ENCODE measurements at places on chromosomes 3 and 15. TPM values are rescaled to one million over a fixed set of nuclear protein-coding genes. Genes with fewer than 3 reads are reported as not detected.

ZNF80 gene
- 2.5 TPM for total RNA-seq

SLC9C1 gene
- total RNA-seq: not detected

ANKRD34C gene
- not detected for total RNA-seq

PRTG gene
- not detected for total RNA-seq

ROPN1 gene
- total RNA-seq: not detected

- DNase-seq: no peak
These were observed 25.0 kb upstream of the RFTN1 start for GRCh38 chr3:16538507-16538906.

DNA sequence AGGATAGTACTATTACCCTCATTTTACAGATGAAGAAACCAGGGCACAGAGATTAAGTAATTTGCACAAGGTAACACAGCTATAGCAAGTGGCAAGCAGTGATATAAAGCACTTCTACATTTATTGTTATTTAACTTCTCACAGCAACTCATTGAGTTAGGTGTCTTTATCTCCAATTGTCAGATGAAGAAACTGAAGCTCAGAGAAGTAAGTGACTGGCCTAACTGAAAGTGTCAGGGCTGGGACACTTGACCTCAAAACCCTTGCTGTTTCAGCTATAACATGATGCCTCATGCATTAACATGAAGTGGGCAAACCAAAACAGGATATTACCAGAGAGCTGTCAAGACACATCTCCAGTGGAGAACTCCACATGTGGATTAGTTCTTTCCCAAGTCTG is 65.8 kb upstream of the LEKR1 start:
- no peak for DNase-seq

DNA sequence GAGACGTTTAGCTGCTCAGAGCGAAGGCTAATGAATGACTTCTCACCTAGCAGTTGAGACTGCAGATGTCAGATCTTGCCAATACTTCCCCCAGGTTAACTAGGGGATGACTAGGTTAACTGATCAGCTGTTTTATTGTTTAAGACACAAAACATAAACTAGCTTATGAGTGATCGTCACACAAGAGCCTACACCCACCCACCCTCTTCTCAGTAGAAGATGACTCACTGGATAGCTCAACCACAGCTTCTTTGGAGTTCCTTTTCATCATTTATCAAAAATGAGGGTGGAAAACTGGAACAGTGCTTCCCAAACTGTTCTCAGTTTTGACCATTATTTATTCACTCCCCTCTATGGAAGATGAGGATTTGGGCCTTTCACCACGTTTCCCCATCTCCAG is 25.2 kb downstream of the GASK1A start:
- no peak for DNase-seq

DNA sequence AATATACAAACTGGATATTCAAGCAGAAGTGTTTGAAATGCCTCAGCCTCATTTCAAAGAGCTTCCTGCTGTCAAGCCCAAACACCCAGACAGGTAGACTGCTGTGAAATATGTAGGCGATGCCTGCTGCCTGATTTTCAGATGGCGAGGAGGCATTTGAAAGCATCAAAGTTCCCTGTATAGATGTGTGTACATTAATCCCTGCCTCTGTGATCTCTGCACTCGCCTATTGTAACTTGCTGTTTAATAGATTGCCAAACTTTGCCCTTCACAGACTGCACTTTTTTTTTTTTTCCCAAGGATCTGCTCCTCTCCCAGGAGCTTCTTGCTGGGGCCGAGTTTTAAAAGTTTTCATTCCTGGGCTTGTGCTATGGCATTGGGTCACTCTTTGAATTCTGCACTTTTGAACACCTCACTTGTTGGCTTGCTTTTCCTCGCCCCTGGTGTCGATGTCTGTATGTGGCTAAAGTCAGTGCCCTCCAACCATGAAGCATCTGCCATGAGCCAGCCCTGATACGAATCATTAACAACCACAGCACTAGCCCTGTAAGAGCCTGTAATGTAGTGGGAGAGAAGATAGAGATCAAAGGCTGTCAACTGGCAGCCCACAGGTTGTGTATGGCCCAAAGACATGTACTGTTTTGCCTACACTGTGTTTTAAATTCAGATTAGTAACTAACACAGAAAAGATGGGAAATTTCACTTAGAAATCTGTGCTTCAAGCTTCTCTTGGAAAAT is 287.6 kb upstream of the ICE2 start:
- no peak for DNase-seq

DNA sequence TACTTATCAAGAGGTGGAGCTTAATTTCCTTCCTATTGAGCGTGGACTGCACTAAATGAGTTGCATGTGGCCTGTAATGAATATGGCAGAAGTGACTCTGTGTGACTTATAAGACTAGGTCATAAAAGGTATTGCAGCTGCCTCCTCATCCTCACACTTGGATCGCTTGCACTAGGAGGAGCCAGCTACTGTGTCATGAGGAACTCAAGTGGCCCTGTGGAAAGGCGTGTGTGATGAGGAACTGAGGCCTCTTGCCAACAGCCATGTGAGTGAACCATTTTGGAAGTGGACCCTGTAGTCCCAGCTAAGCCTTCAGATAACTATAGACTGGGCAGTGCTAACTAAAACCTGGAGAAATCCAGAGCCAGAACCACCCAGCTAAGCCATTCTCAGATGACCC is 7.1 kb upstream of the SLC30A4 start:
- DNase-seq: no peak

- DNase-seq: no peak
These were observed 128.0 kb upstream of the ADAMTS9 start for GRCh38 chr3:64815789-64816188.

DNA sequence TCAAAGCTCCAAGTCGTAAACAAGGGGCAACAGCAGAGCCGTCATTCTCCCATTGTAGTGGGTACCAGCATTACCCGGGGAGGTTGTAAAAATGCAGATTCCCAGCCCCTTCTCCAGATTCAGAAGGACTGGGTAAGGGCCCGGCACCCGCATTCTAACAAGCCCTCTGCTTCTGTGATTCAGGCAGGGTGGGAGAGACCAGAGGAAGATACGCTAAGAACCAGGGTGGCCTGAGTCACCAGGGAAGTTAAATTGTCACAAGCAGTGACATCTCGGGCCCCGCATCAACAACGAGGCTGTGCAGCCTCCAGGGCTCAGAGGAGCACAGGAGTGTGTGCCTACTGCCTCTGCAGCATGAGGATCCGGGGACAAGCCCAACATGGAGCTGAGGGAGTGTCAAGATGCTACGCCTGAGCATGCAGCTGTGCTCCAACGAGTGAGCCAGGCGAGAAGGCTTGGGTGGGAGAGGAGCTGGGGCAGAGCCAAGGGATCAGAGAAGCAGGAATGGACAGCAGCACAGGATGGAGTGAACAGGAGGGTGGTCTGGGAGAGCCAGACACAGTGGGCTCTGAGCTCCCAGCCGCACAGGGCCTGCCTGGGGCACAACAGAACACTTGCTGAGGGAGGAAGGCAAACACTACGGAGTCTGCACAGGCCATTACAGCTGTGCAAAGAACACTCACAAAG is 68.5 kb downstream of the CPN2 start:
- no peak for DNase-seq

GRCh38 chr3:191528589-191528988 is 67.6 kb downstream of the PYDC2 start:
- DNase-seq: no peak

DNA sequence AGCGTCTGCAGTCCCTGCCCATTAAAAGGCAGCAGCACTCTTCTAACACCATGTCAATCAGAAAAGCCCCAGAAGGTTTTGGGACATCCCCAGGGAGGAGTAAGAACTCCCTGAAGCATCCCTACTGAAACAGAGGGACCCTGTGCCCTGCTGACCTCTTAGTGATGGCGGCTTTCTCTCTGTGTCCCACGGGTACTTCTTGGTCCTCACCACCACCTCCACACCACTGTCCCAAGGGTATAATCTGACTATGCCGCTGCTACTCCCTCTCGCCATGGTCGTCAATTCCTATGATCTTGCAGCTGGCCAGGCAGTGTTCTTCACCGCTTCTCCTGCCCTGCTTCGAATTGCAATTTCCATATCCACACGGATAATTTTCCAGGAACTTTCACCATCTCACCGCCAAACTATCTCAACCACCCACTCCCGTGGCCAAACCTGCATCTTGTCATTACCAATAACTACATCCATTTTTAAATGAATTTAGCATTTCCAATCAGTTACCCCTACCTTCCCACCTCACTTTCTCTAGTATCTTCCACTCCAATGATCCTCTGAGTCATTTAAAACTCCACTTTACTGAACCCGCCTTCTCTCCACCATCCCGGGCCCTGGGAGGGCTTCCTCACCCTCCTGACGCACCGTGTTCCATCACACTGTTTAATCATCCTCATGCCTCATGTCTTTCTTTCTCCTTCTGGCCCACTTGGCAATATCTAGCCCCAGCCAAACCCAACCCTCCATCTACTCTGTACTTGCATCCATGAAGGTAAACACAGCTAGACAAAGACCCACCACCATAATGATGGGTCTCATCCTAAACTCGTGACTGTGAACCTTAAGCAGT is 23.7 kb downstream of the PRR23E start:
- no peak for DNase-seq

GRCh38 chr15:98080791-98081190 is 120.3 kb downstream of the ARRDC4 start:
- DNase-seq: no peak

DNA sequence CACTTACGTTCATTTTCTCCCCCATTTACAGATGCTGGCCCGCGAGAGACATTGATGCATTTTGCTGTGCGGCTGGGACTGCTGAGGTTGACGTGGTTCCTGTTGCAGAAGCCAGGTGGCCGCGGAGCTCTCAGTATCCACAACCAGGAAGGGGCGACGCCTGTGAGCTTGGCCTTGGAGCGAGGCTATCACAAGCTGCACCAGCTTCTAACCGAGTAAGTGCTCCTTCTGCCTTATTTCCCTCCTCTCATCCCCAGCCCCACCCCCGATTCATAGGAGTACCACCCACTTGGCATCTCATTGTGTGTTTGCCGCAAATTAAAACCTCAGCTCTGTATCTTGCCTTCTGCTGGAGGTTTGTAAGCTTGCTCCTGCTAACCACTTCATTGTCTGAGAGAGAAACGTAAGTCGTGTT is 163.3 kb downstream of the AKAP13 start:
- peak; percentile 34 for DNase-seq

DNA sequence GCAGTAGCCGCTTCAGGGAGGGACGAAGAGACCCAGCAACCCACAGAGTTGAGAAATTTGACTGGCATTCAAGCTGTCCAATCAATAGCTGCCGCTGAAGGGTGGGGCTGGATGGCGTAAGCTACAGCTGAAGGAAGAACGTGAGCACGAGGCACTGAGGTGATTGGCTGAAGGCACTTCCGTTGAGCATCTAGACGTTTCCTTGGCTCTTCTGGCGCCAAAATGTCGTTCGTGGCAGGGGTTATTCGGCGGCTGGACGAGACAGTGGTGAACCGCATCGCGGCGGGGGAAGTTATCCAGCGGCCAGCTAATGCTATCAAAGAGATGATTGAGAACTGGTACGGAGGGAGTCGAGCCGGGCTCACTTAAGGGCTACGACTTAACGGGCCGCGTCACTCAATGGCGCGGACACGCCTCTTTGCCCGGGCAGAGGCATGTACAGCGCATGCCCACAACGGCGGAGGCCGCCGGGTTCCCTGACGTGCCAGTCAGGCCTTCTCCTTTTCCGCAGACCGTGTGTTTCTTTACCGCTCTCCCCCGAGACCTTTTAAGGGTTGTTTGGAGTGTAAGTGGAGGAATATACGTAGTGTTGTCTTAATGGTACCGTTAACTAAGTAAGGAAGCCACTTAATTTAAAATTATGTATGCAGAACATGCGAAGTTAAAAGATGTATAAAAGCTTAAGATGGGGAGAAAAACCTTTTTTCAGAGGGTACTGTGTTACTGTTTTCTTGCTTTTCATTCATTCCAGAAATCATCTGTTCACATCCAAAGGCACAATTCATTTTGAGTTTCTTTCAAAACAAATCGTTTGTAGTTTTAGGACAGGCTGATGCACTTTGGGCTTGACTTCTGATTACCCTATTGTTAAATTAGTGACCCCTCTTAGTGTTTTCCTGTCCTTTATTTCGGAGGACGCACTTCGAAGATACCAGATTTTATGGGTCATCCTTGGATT is at the start of gene MLH1:
Gene MLH1, plus strand, starts transcription at position 193 of the 958 bp plus-strand sequence. Its CDS starts 30 bp downstream, at position 223.
- peak; percentile 100 for DNase-seq

DNA sequence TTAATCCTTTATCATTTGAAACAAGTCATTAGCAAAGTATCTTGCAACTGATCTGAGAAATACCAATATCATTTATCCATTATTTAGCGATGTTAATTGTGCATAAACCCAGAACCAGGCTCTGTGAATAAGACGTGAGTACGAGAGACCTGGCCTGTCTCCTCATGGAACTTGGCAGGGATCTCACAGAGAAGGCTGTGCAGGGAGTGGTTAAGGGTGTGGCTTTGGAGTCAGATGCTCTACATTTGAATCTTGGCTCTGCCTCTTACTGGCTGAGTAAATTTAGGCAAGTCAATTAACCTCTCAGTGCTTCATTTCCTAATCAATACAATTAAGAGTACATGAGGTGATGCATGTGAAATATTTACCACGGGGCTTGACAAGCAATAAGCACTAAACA is 39.9 kb upstream of the TBL1XR1 start:
- DNase-seq: no peak

GRCh38 chr3:5579946-5580345 is 392.4 kb downstream of the EDEM1 start:
- no peak for DNase-seq

GRCh38 chr15:66753687-66754377 is 51.8 kb downstream of the SMAD6 start:
- DNase-seq: no peak

GRCh38 chr3:154614078-154614477 is 184.1 kb upstream of the GPR149 start:
- no peak for DNase-seq

- no peak for DNase-seq
These were observed 97.8 kb downstream of the GTPBP8 start for GRCh38 chr3:113088616-113089015.

- DNase-seq: no peak
These were observed 74.9 kb downstream of the BTLA start for GRCh38 chr3:112424394-112424793.

- DNase-seq: no peak
These were observed 107.7 kb upstream of the SLC6A11 start for GRCh38 chr3:10708216-10708893.

DNA sequence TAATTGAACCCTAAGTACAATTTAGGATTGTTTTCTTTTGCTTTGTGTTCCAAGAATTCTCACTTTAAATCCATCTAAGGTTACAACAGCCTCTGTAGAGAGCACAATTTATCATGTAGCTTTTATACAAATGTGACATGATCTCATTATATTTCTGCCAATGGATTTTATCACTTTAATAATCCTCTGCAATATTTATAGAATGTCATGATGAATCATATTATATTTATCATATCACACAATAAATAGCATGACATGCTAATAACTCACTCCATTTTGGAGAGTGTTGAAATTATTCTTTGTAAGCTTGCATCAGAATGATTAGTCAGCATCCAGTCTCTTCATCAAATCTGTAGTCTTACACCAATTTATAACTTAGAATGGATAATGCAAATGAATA is 280.6 kb upstream of the ZNF717 start:
- DNase-seq: no peak

Data from naive thymus-derived CD8-positive, alpha-beta T cell (primary cell).